ENCODE measurements at places on chromosomes 13 and 19.

GRCh38 chr13:38386421-38386820, 36.8 kb downstream of the UFM1 start:
- DNase-seq = no peak

GRCh38 chr19:30152510-30153291, 210.7 kb downstream of the URI1 start:
- DNase-seq = no peak

- DNase-seq = no peak
Observed at GRCh38 chr13:43883631-43884030, 3.9 kb downstream of the LACC1 start.

DNA sequence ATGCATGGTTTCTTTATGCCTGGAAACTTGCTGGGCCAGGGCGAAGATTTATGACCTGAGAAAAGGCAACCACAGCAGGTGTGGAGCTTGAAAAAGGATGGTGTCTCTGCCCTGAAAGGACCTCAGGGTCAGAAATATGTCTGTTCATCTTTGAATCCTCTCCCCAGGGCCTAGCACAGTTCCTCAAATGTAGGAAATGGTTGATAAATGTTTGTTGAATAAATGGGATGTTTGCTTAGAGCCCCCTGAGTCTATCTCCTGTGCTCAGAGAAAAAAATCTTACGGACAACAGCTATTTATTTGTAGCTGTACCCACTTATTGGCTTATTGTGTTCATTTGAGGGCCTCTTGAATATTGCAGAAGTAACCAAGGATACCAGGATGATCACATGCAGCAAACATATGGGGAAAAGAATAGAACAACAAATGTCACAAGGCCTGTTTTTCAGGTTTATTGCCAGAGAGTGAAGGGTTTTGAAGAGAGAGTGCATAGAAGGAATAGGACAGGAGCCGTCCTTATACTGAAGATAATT, 114.5 kb downstream of the KLF5 start:
- DNase-seq = no peak

DNA sequence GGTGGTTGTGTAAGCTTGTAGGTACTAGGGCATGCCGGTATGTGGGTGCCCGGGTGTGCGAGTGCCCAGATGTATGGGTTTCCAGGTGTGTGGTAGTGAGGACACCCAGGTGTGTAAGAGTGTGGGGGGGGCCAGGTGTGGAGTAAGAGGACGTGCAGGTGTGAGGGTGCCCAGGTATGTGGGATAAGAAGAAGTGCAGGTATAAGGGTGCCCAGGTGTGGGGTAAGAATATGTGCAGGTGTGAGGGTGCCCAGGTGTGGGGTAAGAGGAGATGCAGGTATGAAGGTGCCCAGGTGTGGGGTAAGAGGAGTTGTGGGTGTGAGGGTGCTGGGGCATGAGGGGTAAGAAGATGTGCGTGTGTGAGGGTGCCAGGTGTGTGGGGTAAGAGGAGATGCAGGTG, 14.3 kb downstream of the MARK4 start:
- no peak for DNase-seq

GRCh38 chr13:40769970-40770369, 1.0 kb downstream of the MRPS31 start:
- DNase-seq = no peak

DNA sequence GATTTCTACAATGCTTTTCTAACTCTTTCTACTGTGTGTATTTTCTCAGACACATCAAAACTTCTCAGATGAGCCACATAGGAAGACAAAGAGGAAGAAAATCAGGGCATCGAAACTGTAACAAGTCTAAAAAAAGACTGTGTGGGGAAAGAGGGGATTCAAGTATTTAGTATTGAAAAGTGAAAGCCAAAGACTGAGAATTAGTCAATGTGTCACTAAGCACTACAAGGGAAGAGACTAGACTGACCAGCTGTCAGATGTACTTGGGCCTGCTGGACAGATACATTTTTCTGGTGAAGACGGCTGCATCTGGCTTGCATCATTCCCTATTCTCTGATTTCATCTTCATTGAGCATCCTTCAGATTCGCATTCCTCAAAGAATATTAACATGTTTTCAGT, 25.4 kb downstream of the COMMD6 start:
- no peak for DNase-seq

DNA sequence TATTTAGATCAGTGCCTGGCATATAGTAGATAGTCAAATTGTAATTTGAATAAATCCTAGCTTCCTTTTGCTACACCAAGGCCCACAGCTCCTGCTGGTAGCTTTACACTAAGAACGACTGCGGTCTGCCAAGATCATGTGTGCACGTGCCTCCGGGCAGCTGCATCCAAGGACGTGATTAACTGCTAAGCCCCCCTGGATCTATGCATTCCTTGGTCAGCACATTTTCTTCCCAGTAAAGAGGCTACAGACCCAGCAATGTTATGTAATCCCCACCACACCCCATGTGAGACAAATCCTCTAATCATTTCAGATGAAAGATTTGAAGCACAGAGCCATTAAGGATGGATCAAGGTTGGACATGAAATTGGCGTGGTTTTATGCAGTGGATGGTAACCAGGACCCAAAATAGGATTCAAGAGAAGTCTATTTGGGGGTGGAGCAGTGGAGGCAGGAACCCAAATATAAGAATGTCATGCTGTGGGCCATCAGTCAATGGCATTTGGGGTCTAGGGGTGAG, 65.2 kb upstream of the PEG3 start:
- DNase-seq = no peak

- no peak for DNase-seq
Observed at GRCh38 chr13:64371045-64371444, 2859.1 kb downstream of the PCDH9 start.

GRCh38 chr13:27043013-27043412, 128.6 kb downstream of the USP12 start:
- DNase-seq = peak; percentile 54

DNA sequence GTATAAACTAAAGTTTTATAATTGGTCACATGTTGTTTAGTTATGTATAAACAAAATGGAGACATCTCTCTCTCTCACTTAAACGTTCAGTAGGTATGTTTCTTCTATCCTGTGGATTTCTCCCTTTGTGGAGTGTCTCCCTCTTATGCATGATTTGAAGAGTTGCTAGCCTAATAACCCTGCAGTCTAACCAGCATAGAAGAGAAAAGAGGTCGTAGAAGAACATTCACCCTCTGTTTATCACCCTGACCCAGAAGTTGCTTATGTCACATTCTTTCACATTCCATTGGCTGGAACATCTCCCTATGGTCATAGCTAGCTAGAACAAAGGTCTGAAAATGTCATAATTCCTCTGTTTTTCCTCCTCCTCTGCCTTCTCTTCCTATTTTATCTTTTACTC, 176.8 kb upstream of the PCDH20 start:
- no peak for DNase-seq

GRCh38 chr19:35341006-35341405, 6.7 kb upstream of the FFAR1 start:
- DNase-seq = no peak

GRCh38 chr19:307793-308420, 16.7 kb upstream of the PLPP2 start:
- no peak for DNase-seq

DNA sequence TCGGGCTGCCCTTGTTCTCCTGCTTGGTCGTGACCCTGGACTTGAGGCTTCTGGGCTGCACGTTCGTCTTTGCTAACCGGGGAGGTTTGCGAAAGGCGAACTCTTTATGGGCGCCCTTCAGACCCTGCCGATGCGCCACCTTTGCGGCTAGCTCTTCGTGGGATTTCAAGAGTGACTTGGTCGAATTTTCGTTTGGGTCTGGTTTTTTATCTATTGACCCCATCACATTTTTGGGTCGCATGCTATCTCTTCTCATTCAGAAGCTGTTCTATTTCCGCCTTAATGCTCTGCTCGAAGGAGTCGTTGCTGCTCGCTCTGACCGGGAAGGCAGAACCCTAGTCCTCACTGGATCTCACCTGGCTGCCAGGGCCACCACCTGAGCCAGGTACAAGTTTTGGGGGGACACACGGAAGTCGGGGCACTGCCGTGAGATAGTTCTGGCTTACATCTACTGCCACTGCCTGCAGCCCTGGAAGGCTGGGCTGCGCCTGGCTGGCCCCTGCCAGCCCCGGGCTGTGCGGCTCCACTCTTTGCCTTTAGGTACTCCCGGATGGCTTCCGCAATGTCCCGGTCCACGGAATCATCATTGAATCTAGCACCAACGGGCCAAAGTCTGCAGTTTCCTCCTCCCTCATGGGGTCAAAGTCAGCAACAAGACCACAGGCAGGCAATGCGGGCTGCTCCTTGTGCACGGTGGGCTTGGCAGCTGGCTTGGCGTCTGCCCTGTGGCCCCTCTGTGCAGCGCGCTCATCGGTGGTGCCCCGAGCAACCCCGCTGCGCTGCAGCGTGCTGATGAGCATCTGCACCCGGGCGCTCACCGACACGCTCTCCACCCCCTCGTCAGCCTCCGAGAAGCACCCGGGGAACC, 16.2 kb downstream of the RB1 start:
- DNase-seq = no peak

DNA sequence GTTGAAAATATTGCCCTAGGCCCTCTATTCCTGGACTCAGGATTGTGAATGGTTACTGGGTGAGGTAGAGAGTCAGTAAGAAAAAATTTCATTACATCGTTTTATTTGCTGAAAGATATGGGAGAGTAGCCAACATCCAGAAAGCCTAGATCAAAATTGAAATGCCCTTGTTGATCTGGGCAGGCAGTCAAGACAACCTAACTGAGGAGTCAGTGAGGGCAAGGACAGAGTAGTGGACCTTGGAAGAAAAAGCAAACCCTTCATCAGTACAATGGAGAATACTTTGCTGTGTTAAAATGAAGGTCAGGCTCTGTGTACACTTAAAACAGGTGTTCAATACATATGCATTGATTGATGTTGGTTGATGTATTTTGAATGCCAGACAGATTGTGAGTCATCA, 576.7 kb downstream of the OLFM4 start:
- no peak for DNase-seq

DNA sequence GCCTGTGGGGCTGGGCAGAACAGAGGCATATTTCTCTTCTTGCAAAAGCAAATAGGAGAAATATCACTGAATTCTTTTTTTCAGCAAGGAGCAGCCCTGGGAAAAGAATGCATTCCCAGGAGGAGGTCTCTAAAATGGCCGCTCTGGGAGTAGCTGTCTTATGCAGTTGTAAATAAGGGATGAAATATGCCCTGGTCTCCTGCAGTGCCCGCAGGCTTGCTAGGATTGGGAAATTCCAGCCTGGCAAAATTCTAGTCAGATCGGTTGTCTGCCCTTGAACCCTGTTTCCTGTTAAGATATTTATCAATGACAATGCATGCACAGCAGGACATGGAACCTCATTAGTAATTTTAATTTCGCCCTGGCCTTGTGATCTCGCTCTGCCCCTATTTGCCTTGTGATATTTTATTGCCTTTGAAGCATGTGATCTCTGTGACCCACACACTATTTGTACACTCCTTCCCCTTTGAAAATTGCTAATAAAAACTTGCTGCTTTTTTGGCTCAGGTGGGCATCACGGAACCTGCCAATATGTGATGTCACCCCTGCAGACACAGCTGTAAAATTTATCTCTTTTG, 1993.2 kb downstream of the PCDH9 start:
- no peak for DNase-seq

GRCh38 chr19:28960986-28961705, 251.8 kb downstream of the UQCRFS1 start:
- no peak for DNase-seq

GRCh38 chr13:48661107-48661506, 7.4 kb downstream of the CYSLTR2 start:
- no peak for DNase-seq

- DNase-seq = no peak
Observed at GRCh38 chr19:54376610-54377285, 12.0 kb upstream of the LAIR1 start.

DNA sequence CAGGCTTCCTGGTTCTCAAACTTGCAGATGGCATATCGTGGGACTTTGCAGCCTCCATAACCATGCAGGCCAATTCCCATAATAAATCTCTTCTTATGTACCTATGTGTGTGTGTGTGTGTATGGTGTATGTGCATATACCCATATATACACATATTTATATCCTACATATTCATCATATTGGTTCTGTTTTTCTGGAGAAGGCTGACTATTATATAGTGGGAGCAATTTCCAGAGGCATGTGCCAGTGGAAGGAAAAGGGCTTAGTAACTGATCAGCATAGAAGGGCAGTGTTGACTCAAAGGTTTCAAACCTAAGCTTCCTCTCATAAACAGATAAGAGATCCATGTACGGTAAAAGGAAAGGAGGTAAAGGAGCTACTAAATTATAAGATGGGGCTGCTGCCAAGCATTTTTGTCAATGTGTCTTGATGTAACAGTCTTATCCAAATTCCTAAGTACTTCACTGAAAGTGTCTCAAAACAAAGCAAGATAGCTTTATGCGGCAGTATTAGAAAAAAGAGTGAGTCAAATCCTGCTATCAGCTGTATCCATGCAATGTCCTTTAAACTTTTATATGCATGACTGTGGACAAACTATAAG, 432.1 kb downstream of the TBC1D4 start:
- no peak for DNase-seq

DNA sequence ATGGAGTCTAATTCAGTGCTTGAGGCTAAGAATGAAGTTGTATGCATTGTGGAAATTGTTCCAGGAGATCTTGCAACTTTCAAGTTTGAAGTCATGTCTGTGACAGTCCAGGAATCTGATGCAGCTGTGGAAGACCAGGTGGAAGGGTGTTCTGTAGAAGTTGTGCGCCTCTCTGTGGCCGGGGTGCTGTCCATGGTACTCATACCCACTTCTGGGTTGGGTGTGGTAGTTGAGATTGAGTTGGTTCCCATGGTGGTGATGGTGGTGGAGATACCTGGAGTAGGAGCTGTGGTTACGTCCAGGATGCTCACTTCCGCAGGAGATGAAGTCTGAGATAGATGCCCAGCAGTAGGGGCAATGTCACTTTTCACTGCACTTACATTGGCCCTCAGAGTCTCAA, 44.3 kb downstream of the MUC16 start:
- DNase-seq = no peak

DNA sequence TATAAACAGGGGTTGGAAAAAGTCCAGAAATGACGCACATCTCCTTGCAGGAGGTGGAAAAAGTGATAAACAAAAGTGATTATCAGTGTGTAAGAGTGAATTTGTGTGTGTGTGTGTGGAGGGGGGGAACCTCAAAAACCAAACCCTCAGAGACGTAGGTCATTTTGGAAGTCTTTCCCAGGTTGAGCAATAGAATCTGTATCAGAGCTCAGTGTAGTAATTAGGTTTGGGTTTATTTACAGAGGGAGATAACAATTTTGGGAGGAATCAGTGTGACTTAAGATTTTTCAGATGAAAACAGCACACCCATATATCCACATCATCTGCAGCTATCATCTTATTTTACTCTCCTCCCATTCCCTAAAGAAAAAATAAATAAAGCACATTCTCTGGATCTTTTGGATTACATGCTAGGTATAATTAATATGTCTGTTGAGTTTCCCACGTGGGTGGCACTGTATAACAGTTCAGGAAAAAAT, 406.4 kb downstream of the FGF9 start:
- no peak for DNase-seq

All from activated CD4-positive, alpha-beta memory T cell treated with anti-CD3 and anti-CD28 coated beads for 36 hours (primary cell).